ACHN (cell line): ENCODE measurements at places on chromosomes 3 and 15.
A peak's percentile ranks its signal among the peaks of the same experiment; 100 is the strongest.

- no peak for DNase-seq
These were observed 39.8 kb downstream of the LRRC49 start for GRCh38 chr15:70932397-70932796.

DNA sequence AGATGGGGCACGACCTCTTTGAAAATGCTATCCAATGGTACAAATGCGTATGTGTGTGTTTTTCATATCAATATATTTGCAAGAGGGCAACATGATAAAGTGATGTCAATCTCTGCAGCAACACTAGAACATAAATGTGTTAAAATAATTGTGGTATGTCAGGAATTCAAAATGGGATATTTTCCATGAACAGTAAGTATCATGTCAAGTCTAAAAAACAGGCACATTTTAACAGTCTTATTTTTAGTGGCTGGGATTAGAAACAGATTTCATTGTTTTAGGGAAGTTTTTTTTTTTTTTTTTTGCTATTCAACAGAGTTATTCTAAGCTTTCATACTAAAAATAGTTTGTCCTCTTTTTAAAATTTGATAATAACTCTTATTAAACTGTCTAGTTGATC is 209.8 kb downstream of the GAP43 start:
- DNase-seq = no peak

DNA sequence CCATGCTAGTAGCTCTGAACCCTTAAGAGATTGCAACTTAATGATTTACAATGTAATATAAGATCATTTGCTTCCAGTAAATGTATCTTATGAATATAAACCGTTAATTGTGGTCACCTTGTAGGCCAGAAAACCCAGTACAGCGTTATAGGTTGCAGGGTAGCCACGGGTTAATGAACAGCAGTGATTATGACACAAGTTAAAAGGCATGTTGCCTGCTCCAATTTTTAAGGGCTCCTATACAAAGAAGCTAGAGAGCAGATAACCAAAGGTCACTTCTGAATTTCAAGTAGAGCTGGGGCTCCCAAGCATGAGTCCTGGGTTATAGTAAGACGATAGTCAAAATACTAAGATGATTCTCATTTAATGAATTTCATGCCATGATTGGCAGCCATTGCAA is 13.5 kb downstream of the GUCA1C start:
- peak; percentile 42 for DNase-seq

DNA sequence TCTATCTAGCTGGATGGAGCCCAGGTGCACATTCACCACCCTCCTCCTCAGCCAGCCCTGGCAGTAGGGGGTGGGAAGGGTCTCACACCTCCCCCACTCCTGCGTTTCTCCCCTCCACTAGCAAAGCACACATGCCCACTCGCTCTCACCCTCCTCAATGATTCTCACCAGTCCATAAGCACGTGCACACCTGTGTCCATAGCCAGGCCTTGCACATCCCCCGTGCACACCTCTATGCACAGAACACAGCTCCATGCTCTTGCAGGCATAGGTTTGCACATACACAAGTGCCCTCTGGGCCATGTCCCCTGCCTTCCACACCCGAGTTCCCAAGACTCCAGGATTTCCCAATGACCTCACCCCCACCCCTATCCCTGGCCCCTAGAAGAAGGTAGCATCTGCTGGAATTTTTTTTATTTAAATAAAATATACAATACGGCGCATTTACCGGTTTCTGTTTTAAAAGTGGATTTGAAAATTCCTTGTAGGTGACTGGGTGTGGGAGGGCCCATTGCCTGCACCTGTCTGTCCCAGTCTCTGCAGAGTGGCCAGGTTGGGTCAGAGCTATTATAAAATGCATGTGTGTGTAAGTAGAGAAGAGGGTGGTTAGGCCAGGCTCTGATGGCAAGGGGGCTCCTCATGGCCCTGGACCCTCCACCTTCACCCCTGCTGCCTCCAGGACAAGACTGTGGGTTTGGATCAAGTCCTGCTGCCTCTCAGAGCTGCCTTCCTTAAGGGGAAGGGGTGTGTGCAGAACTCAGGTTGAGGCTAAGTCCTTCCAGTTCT is 49.1 kb downstream of the HCN4 start:
- no peak for DNase-seq

DNA sequence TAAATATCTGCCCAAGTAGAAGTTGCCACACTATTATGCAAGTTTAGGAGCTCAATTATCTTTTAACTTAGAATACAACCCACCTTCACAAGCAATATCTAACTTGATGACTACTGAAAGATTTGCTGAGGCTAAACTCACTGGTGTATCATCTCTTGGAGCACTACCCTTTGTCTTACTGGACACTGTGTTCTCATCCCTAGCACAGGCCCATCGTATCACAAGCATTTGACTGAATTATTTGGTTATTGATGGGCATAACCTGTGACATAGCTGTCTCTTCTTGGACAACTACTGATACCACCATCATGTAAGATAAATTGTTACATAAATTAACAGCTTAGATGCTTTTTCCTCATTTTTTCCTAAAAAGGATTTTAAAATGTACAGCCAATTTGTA is 216.2 kb upstream of the THBS1 start:
- no peak for DNase-seq

GRCh38 chr15:56467616-56468015 is 2.7 kb upstream of the MNS1 start:
- peak; percentile 64 for DNase-seq

DNA sequence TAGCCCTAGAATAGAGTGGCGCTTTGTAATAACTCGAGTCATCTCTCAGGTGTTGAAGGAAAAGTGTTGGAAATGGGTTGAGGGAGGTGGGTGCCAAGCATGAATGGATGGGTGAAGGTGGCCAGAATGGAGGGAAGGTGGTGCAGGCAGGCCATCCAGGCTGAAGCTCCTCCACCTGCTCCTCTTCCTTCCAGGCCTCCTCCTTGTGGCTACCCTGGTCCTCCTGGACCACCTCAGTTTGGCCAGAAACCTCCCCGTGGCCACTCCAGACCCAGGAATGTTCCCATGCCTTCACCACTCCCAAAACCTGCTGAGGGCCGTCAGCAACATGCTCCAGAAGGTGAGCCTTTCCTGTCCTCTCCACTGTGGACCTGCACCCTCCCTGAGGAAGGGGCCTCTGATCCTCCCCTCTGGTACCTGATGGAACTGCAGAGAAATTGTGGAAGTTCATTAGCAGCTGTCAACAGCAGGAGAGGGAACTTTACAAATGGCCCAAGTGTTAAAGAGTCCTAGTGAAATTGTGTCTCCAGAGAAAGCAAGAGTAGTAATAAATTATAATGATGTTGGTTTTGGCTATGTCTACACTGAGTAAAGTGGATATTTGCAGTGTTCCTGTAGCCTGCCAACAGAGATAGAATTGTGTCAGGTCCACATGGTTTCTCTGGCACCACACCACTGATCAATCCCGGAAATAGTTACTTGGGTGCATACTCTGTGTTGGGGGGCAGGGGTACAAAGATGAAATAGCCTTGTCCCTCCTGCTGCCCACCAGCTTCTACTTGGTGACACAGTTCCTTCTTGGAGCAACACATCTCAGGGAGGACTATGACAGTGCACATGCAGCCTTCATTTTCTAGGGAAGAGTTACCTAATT is 1.6 kb downstream of the IL12A start:
- no peak for DNase-seq

DNA sequence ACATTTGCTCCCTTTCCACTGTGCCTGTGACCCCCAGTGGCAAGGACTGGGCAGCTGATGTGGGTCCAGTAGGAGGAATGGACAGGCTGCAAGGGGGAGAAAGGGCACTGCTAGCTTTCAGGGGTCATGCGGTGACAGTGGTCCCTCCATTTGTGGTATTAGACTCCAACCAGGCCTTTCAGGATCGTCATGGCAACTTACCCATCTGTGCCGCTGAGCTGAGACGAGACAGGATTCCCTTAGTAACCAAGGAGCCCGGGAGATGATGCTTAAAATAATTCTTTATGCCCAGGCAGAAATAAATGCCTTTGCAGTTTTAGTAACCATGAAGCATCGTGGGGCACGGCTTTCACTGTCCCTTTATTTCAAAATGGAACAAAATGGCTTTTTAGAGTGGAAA is 15.9 kb upstream of the MRPL3 start:
- no peak for DNase-seq

- DNase-seq = no peak
These were observed 46.3 kb upstream of the C3orf70 start for GRCh38 chr3:185199206-185199605.

DNA sequence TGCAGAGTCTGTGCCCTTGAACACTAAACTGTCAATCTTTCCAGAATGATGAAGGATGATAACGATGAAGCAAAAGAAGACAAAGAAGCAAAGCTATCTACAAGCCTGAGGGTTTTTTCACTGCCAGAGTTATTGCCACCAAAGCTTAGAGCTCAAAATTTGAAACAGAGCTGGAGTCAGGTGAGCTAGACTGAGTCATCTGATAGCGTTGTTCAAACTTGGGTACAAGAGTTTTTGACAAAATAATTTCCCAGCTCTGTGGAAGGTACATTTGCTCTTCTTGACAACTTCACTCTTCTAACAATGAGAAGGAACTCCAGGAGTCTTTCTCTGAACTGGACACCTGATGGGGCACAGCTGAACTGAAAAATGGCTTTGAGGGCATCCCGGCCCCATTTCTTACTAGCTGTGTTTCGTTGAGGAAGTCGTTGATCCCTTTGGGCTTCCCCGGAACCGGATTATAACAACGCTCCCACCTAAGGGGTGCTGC is 715 bp downstream of the MCCC1 start:
- no peak for DNase-seq
